ENCODE measurements at places on chromosomes 1 and 21. TPM values are rescaled to one million over a fixed set of nuclear protein-coding genes. Genes with fewer than 3 reads are reported as not detected.

DNA sequence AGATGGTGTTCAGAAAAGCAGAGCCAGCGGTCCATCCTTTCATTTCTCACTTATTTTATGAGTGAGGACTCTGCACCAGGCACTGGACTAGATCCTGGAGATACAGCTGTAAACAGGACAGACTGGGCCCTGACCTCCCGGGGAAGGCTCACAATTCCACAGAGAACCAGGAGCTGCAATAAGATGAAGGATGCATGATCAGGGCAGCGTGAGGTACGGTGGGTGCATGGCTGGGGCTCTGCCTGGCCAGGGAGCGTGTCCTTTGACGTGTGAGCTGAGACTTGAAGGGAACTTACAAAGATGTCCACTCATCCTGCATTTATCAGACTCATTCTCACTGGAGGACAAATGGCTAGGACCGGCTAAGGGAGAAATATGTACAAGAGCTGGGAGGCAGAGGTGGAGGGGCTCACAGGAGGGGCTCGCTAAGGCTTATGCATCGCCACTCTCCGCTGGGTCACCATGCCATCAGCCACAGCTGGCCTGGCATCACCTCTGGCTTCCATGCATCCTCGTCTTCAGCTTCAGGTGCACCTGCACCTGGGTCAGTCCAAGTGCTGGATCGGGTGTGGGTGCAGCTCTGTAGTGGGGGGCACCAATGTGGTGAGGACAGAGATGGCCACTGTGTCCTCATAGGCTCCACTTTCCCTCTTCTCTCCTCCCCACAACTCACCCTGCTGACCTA lies 213.9 kb downstream of the TOMM20 start:
- no peak for DNase-seq

Gene GUCA2B
- not detected for total RNA-seq

DNA sequence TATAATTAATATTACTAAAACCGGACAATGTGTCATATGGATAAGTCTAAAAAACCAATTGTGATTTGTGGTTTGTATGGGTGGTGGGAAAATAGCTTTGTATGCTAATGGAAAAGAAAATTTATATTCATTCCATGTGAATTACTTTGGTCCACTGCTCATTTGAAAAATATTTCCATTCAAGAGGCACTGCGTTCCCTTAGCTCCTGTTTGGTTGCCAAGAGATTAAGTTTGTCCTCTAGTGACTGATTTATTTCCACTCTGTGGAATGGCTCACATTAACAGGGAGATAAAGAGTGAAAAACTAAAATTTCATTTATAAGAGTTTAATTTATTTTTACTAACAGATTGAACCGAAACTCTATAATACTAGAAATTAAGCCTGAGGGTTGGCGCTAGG lies 744.1 kb upstream of the CHRM3 start:
- no peak for DNase-seq

GRCh38 chr1:151715726-151716404 lies 738 bp downstream of the CELF3 start:
- no peak for DNase-seq

DNA sequence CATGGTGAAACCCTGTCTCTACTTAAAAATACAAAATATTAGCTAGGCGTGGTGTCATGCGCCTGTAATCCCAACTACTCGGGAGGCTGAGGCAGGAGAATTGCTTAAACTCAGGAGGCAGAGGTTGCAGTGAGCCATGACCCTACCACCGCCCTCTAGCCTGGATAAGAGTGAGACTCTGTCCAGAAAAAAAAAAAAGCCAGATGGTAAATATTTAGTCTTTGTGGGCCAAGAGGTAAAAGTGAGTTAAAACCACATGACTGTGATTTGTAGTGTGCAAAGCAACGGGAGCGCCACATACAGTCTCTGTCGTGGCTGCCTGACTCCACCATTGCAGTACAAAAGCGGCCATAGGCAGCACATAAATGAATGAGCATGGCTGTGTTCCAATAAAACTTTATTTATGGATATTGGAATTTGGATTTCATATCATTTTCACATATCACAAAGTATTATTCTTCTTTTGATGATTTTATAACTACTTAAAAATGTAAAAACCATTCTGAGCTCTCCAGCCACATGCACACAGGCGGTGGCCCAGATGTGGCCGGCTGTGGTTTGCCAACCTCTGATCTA lies 51.8 kb upstream of the CASZ1 start:
- DNase-seq = no peak

Gene CYP4A11
- total RNA-seq = not detected

DNA sequence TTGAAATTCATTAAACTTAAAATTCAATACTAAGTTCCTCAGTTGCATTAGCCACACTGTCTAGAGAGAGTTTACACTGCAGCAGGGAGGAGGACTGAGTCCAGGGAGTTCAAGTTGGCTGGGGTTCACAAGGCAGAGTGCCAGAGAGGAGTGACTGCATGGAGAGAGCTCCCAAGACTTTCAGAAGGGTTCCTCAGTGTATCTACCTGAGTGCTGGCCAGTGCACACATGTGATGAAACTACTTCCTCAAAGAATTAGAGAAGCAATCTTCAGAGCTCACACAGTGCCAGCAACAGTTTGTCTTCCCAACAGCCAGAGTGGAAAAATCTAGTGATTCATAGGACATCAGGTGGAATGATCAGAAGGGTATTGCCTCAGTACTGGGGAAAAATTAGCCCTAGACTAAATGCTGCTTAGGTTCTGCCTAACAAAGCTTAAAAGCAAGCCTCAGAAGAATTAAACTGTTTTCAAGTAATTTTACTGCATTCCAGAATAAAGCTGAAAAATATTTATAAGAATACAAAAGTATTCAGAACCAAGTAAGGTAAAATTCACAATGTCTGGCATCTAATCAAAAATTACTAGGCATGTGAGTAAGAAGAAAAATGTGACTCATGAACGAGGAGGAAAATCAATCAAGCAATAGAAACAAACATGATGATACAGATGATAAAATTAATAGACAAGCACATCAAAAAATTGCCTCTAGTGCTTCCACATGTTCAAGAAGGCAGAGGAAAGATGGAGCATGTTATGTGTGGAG lies 10.4 kb upstream of the WNT3A start:
- DNase-seq = no peak

Gene CELA2B
- total RNA-seq = not detected
